ENCODE measurements at places on chromosomes 2 and 18. TPM values are rescaled to one million over a fixed set of nuclear protein-coding genes. Genes with fewer than 3 reads are reported as not detected.

FAM110C gene
- 0.91 TPM for total RNA-seq

NABP1 gene
- total RNA-seq, result 38.0 TPM

CCL20 gene
- total RNA-seq, result not detected

DNA sequence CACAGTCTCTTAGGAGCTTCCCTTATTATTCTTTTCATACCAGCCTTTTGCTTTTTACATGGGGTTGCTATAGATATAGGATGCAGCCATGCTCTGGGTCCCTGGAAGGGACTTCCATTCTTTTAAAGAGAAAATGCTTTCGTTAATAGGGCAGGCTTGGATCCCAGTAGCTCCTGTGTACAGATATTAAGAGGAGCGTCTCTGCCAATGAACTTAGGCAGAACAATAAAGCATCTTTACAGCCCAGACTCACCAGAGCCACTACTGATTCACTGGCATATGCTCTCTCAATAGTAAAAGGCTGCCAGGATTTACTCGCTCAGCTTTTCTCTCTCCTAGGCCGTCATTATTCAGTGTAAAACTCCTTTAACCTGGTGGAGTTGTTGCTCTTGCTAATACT, 1385.4 kb upstream of the PIK3C3 start:
- no peak overlapping the region for H3K4me3 ChIP-seq
- no peaks in the 10 kb centered on the region for H3K4me1 ChIP-seq
- H3K27me3 ChIP-seq, result no peaks in the 10 kb centered on the region
- no peak for DNase-seq
- H3K36me3 ChIP-seq, result no peaks in the 10 kb centered on the region
